ENCODE measurements at places on chromosomes 2 and 18.

DNA sequence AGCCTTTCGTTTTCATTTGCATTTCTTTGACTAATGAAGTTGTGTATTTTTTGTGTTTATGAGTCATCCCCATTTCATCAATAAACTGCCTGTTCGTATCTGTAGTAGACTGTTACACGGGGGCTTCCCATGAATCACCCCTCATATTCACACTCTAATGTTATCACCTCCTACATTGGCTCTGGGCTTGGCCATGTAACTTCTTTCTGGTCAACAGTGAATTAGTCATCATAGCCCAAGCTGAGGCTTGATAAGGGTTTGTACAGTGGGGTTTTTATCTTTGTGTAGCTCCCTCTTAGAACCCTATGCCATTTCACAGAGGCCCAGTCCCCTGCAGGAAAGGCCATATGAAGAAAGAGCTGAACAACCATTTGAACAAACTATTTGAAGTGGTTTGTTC, 151.0 kb downstream of the CCBE1 start:
- no peak for DNase-seq

DNA sequence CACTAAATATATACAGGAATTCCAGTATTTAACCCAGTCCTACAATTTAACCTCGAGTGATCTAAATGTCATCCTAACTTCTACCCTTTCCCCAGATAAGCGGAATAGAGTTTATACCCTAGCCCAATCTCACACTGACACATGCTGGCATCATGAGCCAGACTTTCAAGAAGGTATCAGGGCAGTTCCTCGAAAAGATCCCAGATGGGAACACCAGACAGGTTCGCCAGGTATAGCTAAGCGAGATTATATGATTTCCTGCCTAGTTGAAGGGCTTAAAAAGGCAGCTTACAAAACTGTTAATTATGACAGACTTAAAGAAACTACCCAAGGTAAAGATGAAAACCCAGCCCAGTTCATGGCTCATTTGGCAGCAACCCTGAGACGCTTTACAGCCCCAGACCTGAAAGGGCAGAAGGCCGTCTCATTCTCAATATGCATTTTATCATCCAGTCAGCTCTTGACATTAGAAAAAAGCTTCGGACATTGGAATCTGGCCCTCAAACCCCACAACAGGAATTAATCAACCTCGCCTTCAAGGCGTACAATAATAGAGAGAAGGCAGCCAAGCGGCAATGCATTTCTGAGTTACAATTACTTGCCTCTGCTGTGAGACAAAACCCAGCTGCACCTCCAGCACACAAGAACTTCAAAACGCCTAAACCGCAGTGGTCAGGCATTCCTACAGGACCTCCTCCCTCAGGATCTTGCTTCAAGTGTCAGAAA, 668.2 kb upstream of the PKDCC start:
- DNase-seq, result no peak

- no peak for DNase-seq
These were observed 563 bp upstream of the POLE4 start for GRCh38 chr2:74957886-74958273.

DNA sequence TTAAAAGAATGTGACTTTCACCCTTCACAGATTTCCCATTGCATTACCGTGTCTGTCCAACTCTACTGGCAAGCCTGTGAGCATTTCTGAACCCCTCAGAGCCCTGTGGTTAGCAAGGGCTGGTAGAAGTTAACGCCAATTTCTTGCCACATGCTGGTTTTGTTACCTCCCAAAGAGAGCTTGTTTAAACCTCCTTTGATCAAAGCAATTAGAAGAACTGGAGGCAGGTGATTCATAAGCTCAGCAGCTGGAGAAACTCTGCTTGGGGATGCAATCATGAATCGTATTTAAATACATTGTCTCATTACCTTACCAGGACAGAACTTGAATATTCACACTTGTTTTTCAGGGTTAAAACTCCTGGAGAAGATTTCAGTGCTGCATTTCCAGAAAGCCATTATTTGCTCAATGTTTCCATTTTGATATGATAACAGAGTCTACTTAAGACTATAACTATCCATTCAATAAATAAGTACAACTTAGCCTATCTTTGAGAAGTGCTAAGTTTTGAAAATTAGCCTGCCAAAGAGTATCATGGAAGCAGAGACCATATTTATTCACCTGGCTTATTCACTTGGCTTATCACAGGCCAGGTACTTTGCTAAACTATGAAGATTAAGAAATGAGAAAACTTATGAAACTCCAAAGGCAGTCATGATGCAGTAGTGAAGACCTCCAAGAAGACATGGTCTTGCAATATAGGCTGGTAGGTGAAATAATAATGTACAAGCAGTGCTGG, 292.8 kb downstream of the INSIG2 start:
- DNase-seq, result no peak

DNA sequence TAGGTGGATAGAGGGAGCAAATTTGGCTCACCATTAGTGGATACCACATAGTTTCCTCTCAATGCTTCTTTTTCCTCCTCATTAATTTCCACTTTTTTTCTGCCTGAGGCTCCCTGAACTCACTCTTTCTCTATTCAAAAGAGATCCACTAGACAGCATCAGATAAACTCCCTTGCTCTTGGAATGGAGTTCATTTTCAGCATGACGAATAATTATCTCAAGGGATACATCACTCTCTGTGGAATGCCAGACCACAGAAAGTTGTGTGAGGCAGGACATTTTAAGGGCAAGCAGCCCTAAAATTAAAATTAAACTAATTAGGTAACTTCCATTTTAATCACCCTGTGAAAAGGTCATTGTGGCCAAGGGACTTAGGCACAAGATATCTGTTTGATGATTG, 1920.1 kb upstream of the CELF4 start:
- DNase-seq, result no peak

DNA sequence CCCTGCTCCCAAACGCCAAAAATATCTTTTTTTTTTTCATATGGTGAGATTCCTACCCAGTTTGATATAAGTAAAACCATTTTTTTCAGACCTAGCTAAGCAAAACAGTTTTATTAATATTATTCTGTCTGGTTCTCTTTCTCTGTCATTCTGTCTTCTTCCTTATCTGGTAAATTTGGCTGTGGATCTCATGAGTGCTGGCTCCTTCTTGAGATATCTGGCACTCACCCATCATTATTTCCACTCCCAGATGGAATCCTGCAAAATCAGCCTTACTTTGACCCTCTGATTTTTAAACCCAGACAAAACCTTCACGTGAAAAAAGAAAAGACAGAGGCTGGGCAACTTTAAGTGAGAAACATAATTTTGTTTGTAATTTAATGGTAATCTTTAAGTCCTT, 373.6 kb downstream of the NYAP2 start:
- no peak for DNase-seq

DNA sequence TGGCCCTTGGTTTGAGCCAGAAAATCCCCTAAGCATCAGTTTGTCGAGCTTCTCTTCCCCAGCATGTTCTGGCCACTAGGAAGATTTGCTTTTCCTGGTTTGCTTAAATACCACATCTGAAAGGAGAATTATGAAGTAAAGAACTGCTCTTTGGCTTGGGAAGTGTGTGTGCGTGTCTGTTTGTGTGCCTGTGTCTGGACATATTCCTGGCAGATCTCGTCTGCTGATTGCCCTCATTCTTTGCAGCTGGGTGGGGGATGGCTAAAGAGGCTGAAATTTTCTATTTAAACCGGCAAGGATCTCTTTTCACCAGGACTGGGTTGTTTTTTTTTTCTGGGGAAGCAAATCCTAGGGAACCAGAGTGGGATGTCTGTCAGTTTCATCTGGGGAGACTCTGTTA, 57.3 kb upstream of the MBOAT2 start:
- DNase-seq, result no peak

- DNase-seq, result no peak
These were observed 27.2 kb downstream of the ASXL3 start for GRCh38 chr18:33605250-33605649.

DNA sequence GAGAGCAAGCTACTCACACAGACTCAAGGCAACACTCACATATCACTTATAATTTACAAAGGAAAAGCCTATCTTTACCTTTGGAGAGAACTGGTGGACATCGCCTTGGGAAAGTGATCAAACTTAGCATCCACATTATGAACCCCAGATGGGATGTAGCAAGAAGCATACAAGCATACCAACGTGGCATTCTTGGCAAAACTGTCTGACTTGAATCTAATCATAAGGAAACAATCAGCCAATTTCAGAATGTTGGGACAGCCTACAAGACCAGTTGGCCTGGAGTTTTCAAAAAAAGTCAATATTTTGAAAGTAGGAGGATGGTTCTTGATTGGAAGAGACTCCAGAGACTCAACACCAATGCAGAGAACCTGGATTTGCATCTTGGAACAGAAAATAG, 79.1 kb upstream of the PMAIP1 start:
- no peak for DNase-seq

GRCh38 chr2:137948894-137949293, 15.4 kb upstream of the HNMT start:
- no peak for DNase-seq

GRCh38 chr2:12048550-12048949, 302.1 kb downstream of the LPIN1 start:
- peak; percentile 55 for DNase-seq

- no peak for DNase-seq
These were observed 117.6 kb upstream of the CXCR4 start for GRCh38 chr2:136235546-136235945.

DNA sequence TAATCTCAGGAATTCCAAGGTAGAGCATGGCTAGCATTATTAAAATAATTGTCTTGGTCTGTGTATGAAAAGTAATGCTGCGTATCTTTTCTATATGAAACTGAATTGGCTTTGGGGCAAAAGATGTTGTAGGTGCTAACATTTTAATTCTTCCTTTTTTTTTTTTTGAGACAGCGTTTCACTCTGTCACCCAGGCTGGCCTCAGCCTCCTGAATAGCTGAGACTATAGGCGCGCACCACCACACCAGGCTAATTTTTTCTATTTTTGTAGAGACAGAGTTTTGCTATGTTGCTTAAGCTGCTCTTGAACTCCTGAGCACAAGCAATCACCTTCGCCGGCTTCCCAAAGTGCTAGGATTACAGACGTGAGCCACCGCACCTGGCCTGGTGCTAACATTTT, 172.6 kb upstream of the STON1 start:
- no peak for DNase-seq

GRCh38 chr2:141058556-141058955, 1072.3 kb downstream of the LRP1B start:
- no peak for DNase-seq

GRCh38 chr2:43518181-43518580, 77.7 kb downstream of the THADA start:
- DNase-seq, result no peak

GRCh38 chr2:42127425-42128424, 41.4 kb upstream of the EML4 start:
- no peak for DNase-seq

- peak; percentile 66 for DNase-seq
These were observed 125.0 kb downstream of the CACNB4 start for GRCh38 chr2:151973901-151974199.

DNA sequence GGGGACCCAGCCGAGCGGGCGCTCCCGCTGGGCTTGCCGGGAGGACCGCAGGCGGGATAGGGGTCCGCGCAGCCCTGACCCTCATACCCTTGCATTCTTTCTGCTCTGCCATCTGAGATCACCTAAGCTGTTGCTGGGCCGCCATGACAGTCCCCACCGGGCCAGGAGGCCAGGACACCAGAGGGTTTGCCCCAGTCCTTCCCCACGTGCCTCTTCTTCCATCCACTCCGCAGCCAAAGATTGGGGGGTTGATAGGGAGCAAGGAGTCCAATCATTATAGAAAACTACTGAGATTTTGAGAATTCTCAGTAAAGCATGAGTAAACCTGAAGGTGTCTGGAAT, 453 bp upstream of the GRB14 start:
- no peak for DNase-seq

DNA sequence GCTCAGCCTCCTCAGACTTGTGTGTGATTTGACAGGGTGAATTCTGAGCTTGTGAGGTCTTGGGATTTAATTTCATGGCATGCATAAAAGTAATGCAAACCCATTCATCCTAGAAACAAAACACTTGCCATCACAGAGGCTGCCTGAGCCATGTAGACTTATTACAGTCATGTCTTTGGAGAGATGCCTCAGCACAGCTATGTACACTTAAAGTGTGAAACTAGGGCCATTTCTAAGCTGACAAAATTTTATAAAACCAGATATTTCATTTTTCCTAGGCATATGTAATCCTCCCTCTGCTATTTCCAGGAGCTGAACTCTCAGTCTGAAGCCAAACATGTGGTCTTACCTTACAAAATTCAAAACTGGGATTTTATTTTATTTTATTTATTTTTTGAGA, 322.2 kb upstream of the SPHKAP start:
- DNase-seq, result no peak

- no peak for DNase-seq
These were observed 67.9 kb upstream of the GLS start for GRCh38 chr2:190812506-190813294.

DNA sequence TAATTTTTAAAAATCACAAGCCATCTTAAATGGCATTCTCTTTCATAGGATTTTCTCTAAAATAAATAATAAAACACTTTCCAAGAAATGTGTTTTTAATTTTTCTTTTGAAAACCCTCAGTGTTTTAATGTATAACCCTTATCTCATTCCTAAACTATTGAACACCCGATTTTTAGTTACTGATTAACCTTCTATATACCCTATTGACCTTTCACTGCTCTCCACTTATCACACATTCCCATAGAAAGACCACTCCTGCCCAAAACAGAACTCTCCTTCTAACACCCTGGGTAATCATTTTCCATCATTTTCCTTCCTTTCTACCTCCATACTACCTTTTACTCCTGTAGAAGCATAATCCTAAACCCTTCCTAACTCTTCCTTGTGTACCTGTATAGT, 102.4 kb downstream of the EPC2 start:
- DNase-seq, result no peak

GRCh38 chr2:45452866-45453265, 158.2 kb downstream of the SRBD1 start:
- no peak for DNase-seq

DNA sequence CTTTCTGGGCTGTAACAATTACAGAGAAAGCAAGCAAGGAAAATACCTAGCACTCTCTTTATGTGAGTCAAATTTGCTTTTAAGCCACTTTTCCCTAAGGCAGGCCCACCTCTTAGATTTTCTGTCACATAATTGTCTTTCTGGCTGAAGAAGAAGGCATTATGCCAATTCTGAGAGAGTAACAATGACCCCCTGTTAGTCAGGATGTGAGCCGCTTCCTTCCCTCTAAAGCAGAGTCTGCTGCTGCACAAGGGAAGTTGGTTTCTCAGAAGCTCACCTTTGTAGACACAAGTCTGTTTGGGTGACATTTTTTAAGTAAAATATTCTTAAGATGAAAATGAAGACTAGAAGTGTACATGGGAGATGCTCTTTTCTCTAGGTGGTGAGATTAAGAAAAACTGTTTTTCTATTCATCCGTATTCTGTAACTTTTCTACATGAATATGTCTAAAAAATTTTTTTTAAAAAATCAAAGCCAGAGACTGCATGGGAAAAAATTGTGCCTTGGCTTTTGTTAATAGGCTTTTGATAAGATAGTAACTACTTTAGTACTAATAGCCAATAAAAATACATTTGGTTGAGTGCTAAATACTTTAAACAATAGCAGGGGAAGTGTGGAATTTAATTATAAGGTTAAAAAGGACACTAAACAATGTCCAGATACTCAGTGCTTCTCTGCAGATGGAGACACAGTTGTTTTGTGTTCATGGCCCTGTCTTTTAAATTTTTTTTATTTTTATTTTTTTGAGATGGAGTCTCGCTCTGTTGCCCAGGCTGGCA, 33.4 kb upstream of the VPS54 start:
- no peak for DNase-seq

GRCh38 chr2:133039531-133039930, 369.5 kb upstream of the LYPD1 start:
- no peak for DNase-seq
